ENCODE measurements at places on chromosomes 13 and 19. TPM values are rescaled to one million over a fixed set of nuclear protein-coding genes. Genes with fewer than 3 reads are reported as not detected.

- H3K36me3 ChIP-seq, result no peaks in the 10 kb centered on the region
- H3K4me3 ChIP-seq, result no peak overlapping the region
- H3K27me3 ChIP-seq, result peaks cover 3% of the 10 kb centered on the region
- DNase-seq, result no peak
These were observed 9.1 kb upstream of the POP4 start for GRCh38 chr19:29596885-29597525.

GRCh38 chr19:48118131-48118517, 7.5 kb upstream of the PLA2G4C start:
- H3K4me1 ChIP-seq, result no peaks in the 10 kb centered on the region
- H3K27ac ChIP-seq, result no peak overlapping the region
- H3K27me3 ChIP-seq, result no peaks in the 10 kb centered on the region
- H3K4me3 ChIP-seq, result no peak overlapping the region

GRCh38 chr13:60431108-60431700, 34.2 kb downstream of the TDRD3 start:
- no peaks in the 10 kb centered on the region for H3K36me3 ChIP-seq
- no peaks in the 10 kb centered on the region for H3K27me3 ChIP-seq
- no peak for DNase-seq
- no peak overlapping the region for H3K27ac ChIP-seq
- no peak overlapping the region for H3K4me3 ChIP-seq
- H3K4me1 ChIP-seq, result no peaks in the 10 kb centered on the region

DNA sequence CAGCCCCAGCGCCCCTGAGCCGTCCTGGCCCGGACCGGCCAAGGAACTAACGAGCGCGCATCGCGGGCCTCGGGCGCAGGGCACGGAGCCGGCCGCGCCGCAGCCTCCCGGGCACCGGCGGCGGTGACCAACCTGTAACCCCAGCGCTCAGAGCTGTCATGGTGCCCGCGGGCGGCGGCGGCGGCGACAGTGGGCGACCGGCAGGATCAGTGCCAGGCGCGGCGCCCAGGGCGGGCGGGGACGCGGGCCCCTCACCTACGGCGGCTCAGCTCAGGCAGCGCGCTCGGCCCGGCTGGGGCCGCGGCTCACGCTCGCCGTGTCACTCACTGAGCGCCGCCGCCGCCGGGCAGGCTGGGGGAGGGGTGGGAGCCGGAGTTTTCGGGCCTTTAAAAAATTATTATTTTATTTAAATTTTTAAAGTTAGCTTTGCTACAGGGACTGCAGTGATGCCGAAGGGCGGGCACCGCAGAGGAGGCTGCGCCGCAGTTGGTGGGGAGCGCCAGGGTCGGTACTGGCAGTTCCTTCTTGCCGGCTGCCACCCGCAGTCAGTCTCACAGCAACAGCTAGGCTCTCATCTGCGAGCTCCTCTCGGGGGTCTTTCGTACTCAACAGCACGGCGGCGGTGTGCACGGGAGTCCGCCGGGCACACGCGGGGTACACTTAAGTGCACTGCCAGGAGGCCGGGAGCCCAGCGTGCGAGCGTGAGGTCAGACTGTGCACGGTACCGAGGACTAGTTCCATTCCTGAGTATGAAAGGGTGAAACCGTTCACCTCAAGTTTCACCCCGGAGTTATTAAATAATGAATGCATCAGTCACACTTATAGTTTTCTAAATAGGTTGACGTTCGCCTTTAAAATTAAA, at the start of gene NALCN:
NALCN (minus strand) TSS at position 328 of the 862 bp plus-strand sequence. CDS start 17,382 bp downstream, outside the sequence.
- H3K27ac ChIP-seq, result no peak within 1 kb of the TSS
- no peaks in the 10 kb centered on the region for H3K27me3 ChIP-seq
- peak within 1 kb of the TSS; percentile 44 for H3K4me3 ChIP-seq
- no peaks in the 10 kb centered on the region for H3K36me3 ChIP-seq
- peaks cover 3% of the 10 kb centered on the region for H3K4me1 ChIP-seq

GRCh38 chr19:1103132-1103707, 574 bp upstream of the GPX4 start:
- no peaks in the 10 kb centered on the region for H3K27me3 ChIP-seq
- no peak for DNase-seq
- peak overlapping the region; percentile 73 for H3K27ac ChIP-seq
- H3K4me3 ChIP-seq, result peak overlapping the region; percentile 11
- peaks cover 7% of the 10 kb centered on the region for H3K4me1 ChIP-seq

- DNase-seq, result no peak
- no peaks in the 10 kb centered on the region for H3K4me1 ChIP-seq
- H3K36me3 ChIP-seq, result no peaks in the 10 kb centered on the region
- no peak overlapping the region for H3K27ac ChIP-seq
- no peak overlapping the region for H3K4me3 ChIP-seq
These were observed 9.5 kb downstream of the RUBCNL start for GRCh38 chr13:46377554-46377953.

DNA sequence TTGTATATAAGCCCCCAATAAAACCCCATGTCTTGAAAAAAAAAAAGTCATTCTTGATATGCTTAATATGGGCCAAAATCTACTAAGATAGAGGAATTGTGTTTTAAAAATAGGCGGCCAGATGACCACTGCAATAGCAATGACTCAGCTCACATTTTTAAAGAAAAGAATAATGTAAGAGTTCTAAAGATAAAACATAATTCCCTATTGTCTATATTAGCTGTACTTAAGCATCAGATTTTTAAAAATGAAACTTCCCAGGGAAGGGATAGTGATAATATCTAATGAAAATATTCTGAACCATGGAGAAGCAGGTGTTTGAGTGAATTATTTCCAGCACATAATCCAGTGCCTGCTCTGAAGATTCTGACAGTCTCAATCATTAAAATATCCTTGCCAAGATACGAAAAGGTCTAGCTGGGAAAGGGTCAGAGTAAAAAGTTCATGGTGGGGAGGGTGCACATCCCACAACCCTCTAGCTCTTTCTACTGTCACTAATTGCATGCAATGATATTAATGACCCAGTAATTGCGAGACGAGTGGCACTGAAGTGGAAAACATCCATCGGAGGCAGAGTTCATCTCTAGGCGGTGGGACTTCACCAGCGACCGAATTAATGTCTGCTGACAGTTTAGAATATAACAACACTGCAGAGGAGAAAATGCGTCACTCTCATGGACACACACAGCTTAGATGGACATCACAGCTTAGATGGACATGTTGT, 31.6 kb downstream of the EFNB2 start:
- H3K27ac ChIP-seq, result no peak overlapping the region
- DNase-seq, result no peak
- no peaks in the 10 kb centered on the region for H3K36me3 ChIP-seq
- H3K4me1 ChIP-seq, result no peaks in the 10 kb centered on the region

GRCh38 chr13:39777021-39777420, 121.6 kb downstream of the COG6 start:
- H3K4me1 ChIP-seq, result no peaks in the 10 kb centered on the region
- H3K27ac ChIP-seq, result no peak overlapping the region
- no peak for DNase-seq
- no peak overlapping the region for H3K4me3 ChIP-seq

GRCh38 chr19:16117594-16118033, 5.9 kb downstream of the RAB8A start:
- H3K4me3 ChIP-seq, result no peak overlapping the region
- H3K36me3 ChIP-seq, result peaks cover 10% of the 10 kb centered on the region
- DNase-seq, result no peak
- H3K27ac ChIP-seq, result no peak overlapping the region

DNA sequence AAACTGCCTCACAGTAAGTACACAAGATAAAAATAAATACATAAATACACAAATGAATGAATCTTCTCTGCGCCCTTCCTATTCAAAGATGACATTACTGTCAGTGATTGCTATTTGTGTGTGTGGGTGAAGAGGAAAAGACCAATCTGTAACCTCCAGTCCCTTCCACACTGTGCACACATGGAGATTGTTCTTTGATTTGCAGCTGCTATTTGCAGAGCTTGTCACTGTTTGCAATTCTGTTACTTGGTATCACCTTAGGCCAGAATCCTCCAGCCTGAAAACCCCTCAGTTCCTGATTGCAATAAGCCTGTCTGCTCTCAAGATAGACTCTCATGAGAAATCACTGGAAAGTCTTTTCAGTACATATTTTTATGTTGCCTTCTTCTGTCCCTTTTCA, 1314.9 kb downstream of the PCDH9 start:
- H3K27ac ChIP-seq, result no peak overlapping the region
- H3K4me3 ChIP-seq, result no peak overlapping the region
- no peak for DNase-seq
- no peaks in the 10 kb centered on the region for H3K27me3 ChIP-seq
- H3K4me1 ChIP-seq, result no peaks in the 10 kb centered on the region

DNA sequence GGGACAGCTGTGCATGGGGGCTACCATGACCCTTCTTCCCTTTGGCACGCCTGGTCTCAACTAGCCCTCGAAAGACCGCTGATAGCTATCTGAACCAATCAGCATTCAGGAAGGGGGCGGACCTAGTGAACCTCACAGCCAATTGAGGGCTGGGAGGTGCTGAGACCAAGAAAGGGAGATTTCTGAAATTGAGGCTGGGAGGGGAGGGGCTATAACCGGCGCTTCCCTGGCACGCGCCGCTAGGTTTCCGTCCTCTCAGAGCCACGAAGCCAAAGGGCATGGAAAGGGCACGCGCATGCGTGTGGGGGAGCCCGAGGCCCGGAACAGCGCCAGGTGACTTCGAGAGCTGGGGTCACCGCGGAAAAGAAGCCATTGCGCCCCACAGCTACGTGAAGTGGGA, 4.2 kb upstream of the PAFAH1B3 start:
- H3K27me3 ChIP-seq, result no peaks in the 10 kb centered on the region
- peak; percentile 10 for DNase-seq
- H3K27ac ChIP-seq, result no peak overlapping the region
- H3K4me1 ChIP-seq, result no peaks in the 10 kb centered on the region

DNA sequence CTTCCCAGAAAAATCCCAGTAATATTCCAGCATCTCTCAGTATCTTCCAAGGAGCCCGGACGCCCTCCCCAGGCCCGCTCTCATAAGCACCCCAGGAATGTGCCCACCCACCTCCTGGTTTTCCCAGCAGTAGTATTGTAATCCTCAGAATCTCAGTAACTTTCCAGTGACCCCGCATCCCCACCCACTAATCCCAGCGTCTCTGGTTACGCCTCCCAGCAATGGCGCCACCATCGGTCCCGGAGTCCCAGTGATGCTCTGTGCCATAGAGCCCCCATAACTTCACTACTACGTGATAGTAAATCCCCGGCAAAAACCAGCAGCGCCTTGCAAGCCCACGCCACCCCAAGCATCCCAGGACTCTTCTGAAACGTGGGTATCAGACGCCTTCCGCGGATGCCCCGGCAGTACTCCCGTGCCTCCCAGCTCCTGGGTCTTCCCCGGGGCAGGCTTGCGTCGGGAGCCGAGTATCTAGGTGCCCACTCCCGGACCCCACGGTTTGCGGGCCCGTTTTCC, 928 bp upstream of the PNPLA6 start:
- no peaks in the 10 kb centered on the region for H3K27me3 ChIP-seq
- no peaks in the 10 kb centered on the region for H3K4me1 ChIP-seq
- DNase-seq, result no peak

DNA sequence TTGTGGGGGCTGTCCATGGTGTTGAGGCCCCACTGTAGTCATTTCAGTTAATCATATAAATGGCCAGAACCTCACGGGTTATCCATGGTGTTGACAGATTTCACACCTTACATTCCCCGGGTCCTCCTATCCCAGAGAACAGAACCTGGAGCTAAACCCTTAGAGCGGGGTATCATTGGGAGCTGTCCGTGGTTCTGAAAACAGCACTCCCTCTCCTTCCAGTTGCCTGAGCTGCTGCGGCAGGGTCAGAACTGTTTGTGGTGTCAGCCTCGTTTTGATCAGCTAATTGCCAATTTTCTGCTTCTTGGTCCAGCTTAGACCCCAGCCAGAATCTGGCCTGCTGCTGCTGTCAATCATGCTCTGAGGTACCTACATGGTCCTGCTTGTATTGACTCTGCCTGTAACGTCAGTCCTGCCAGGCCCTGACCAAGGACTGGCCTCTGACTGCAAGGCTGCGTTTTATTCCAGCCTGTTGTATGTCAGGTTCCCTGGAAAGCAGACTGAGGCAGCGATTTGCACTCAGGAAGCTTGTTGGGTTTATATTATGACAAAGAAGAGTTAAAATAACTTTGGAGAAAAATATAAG, 55.8 kb upstream of the KCTD15 start:
- no peaks in the 10 kb centered on the region for H3K4me1 ChIP-seq
- no peaks in the 10 kb centered on the region for H3K27me3 ChIP-seq
- H3K36me3 ChIP-seq, result no peaks in the 10 kb centered on the region
- no peak overlapping the region for H3K27ac ChIP-seq

DNA sequence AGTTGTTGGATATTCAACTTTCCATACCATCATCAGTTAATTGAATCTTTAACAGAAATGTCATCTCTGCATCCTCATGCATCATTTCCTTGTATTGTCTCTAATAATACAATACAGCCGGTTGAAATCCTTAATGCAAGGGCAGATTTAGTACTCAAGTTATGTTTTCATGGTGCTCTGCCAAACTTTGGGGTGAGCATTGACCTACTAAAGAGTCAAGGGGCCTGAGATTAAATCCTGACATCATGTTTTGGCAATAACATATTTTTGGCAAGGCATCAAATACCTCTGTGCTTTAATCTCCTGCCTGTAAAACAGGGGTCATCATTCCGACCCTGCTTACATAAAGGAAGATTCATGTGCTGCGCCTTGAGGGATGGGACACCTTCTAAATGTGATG, 42.7 kb upstream of the ABCC4 start:
- no peak overlapping the region for H3K4me3 ChIP-seq
- H3K36me3 ChIP-seq, result no peaks in the 10 kb centered on the region
- no peak for DNase-seq

DNA sequence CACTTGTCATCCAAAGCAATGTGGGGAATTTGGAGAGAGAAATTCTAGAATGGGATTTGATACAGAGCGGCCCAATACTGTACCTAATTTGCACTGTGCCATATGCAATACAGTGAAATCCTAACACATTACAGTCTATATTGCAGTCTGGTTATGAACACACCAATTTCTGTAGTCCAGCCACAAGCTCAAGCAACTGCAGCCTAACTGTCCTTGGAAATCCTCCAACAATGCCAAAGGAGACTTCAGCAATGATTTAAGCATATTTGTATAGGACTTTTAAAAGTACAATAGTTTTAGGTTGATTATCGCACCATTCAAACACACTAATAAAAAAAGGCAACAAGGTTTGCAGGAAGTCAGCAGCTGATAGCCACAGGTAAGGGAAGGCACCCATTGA, 17.3 kb downstream of the DIAPH3 start:
- no peaks in the 10 kb centered on the region for H3K27me3 ChIP-seq
- no peak for DNase-seq
- no peak overlapping the region for H3K27ac ChIP-seq
- no peaks in the 10 kb centered on the region for H3K36me3 ChIP-seq
- H3K4me3 ChIP-seq, result no peak overlapping the region

Gene FXYD1
- 6.1 TPM for total RNA-seq

Gene ATP12A
- total RNA-seq, result 0.06 TPM

Gene SUPT5H
- 49.3 TPM for total RNA-seq

Gene IL4I1
- total RNA-seq, result 0.23 TPM

Gene ZNF491
- total RNA-seq, result 1.9 TPM

Gene PALM
- 4.6 TPM for total RNA-seq

Gene RFXAP
- 3.0 TPM for total RNA-seq

Gene RFXANK
- 40.4 TPM for total RNA-seq

Gene TMEM38A
- total RNA-seq, result 1.3 TPM

Gene LAIR1
- 14.9 TPM for total RNA-seq

Gene IGSF23
- total RNA-seq, result 1.3 TPM

Gene KLF1
- total RNA-seq, result 0.12 TPM

Gene ZNF14
- total RNA-seq, result 4.5 TPM
